ENCODE measurements at places on chromosomes 3 and 15.

- no peak for DNase-seq
These were observed 7.8 kb downstream of the CCDC80 start for GRCh38 chr3:112633191-112633590.

GRCh38 chr3:58837856-58838255 is 171.3 kb upstream of the FAM3D start:
- peak; percentile 27 for DNase-seq

DNA sequence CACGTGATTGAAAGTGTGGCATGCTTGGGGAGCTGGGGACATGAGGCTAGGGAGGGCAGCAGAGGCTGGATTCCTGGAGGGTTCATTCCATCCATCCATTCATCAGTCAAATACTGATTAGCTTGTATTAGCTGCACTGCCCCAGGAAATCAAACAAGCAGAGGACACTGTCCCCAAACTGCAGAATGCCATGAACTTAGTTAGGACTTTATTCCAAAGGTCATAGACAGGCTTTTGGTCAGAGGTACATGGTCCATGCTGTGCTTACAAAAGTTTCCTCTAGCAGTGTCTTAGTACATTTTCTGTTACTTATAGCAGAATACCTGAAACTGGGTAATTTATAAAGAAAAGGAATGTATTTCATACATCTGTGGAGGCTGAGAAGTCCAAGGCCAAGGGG is 47.7 kb downstream of the LMCD1 start:
- DNase-seq, result no peak

- no peak for DNase-seq
These were observed 356.2 kb downstream of the RBMS3 start for GRCh38 chr3:29637068-29637467.

DNA sequence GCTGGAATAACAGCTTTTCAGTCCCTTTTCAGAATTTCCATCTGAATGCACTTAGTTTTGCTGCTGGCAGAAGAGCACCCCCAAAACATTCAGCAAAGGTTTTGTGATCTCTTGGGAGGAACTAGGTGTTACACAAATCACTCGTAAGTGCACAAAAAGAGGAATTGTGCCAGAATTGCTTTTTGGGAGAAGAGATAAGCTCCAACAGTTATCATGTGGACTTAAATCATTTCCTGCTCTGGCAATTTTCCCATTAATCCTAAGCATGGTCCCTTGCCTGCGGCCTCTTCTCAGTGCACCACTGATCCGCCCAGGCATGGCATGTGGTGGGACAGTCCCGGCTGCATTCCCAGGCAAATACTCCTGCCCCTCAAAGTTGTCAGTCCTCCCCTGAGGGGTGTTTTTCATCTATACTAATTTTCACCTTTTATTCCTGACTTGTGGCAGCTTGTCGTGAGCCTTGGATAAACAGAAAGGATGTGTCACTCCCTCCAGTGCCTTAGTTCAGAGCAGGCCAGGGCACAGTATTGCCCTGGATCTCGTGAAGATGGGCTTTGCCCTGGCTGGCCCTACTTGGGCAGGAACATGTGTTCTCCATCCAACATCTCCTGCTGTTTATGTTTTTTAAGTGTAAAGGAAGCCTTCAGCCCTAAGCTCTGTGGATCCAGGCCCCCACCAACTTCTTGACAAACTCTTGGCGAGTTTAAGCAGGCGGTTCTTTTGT is 44.6 kb upstream of the VILL start:
- peak; percentile 32 for DNase-seq

DNA sequence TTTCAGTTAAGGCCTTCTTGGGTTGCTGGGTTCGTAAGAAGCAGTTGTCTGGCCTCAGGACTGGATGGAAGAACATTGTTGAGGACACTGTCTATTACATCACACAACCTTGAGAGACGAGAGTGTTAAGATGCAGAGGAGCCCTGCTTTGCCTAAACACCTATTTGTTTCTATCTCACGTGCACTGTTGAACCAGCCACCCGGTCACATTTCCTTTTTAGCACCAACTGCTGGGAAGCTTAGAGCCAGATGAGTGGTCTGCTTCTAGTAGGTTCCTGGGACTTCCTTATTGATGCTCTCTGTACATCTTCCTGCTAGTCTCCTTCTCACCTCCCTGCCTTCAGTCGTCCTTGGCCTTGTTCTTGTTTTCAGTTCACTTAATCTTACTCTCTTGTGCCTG is 22.3 kb downstream of the CAND2 start:
- DNase-seq, result no peak

- DNase-seq, result peak; percentile 85
These were observed 28.3 kb downstream of the RUVBL1 start for GRCh38 chr3:128095222-128095703.

- no peak for DNase-seq
These were observed 13.8 kb downstream of the VPS18 start for GRCh38 chr15:40908095-40908494.

- DNase-seq, result no peak
These were observed 55.9 kb upstream of the NR2C2 start for GRCh38 chr3:14891135-14892132.

- DNase-seq, result peak; percentile 14
These were observed 6.4 kb downstream of the CADM2 start for GRCh38 chr3:84965141-84965540.

DNA sequence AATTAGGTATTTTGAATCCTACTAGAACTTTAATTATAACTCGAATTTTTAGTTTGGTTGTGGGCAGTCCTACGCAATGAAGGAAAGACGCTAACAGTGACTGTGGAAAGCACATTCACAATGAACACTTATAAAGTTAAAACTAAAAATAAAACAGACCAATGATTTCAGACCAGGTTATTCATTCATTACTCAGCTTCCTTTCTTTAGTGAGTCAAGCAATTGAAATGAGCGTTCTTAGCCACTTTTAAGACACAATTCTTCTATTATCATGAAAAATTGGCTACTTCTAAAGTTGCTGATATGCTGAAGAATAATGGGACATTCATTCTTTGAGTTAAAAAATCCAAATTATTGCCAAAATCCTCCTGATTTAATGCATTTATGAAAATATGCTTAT is 66.0 kb upstream of the CMSS1 start:
- peak; percentile 81 for DNase-seq

- DNase-seq, result no peak
These were observed 6.6 kb downstream of the TMEM212 start for GRCh38 chr3:171849617-171850319.

DNA sequence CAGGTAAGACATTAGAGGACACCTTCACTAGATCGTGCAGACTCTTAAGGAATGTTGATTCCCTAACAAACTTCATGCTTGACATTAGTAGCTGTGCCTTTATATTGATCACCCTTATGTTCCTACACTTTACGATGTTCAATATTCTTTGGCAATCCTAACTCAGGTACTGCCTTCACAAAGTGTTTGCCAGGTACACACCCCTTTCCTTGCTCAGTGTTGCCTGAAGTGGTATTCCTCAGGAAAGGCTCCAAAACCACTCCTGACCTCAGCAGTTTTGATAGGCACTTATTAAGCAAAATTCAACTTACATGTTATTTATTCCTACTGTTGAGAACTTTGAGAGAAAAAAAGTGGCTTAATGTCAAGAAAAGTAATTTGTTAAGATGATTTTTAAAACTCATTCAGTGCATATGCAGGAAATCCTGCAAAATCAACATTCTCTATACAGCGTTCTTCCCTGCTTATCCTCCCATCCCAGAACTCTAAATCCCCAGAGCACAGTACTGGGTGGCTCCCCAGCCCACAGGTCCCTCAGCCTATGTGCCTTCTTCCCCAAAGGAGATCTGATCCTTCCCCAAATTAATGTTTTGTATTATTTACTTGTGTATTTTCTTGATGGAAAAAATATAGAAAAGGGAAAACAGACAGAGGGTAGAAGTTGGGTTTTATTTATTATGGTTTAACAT is 260.7 kb downstream of the MECOM start:
- DNase-seq, result no peak

GRCh38 chr3:65851827-65852226 is 186.9 kb downstream of the MAGI1 start:
- DNase-seq, result peak; percentile 93

DNA sequence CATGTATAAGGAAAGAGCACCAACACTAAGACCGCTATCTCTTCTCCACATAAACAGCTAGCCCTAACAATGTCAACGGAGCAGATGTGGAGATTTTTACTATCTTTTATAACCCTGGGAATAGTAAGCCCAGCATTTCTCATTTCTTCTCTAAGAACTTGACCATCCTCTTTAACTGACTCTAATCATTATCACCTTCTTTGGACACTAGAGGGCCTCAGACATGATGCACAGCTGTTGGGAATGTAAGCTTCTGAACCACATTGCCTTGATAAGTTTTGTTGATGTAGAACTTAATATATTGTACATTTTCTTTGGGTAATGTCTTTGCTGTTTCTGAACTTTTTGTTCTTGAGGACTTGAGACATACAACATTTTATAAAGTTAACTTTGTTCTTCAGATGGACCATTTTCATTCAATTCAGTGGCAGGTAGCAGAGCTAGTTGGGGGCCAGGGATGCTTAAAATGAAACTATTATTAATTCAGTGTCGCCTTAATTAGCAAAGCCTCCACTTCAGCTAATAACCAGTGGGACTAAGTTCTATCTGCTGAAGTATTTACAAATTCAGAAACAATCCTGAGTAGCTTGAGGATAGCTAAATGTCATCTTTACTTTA is 9.6 kb upstream of the TAGLN3 start:
- peak; percentile 63 for DNase-seq

DNA sequence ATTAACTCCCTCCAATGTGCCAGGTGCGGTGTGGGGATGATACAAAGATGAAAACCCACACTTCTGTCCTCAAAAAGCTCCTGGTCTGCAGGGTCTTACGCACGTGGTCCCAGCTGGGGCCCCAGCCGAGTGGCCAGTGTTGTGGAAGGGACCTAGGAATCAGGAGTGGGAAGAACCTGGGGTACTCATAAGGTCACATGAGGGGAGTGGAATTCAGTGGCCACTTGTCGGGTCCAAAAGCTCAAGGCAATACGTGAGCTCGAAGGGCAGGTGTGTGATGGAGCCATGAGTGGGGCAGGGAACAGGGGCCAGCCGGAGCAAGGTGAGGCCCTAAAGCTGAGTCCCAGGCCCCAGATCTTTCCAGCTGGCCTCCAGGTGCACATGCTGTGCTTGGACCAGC is 260.0 kb upstream of the LYSMD4 start:
- DNase-seq, result no peak

- DNase-seq, result no peak
These were observed 109.4 kb downstream of the WNT7A start for GRCh38 chr3:13770170-13771169.

DNA sequence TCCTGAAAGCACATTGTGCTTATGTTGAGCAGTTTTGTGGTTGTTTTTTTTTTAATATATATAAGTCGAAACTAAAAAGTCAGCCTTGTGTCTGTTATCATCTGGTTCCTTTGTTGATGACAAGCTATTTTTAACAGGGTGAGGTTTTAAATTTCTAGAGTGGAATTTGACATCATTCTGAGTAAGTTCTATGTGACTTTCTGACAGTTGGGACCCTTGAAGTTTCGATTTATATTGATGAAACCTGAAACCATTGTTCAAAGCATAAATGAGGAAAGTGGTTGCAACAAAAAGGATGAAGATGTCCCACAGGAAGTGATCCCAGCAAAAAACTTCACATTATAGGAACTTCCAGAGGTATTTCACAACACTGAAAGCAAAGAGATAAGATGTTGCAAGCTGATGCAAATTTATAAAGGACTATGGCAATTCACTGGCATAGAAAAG is 94.0 kb downstream of the CYP19A1 start:
- peak; percentile 51 for DNase-seq

DNA sequence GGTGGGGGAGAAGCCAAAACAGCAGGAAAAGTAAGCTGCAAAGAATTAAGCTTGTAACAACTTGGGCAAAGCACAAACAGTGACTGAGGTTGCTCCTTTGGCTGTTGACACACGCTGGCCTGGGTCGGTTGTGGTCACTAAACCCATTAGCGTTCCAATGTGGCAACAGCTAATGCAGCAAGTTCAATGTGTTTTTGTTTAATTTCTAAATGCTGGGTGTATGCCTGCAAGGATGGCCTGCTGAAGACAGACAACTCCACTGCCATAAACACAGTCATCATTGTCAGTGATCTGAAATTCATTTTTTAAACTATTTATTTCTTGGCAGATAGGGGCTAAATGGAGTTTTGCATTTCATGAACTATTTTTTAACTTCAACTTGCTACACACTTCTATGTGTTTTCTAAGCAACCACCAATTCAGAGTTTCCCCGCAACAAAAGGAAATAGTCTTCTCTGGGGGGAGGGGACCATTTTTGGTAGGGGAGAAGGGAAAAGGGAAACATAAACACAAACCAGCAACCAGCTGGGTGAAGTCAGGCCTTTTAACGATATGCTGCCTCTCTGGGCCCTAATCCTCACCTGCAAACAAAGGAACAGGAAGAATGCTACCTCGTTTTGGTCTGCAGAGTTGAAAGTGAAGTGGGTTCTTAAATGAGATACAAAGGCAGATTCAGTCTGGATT is 34.8 kb upstream of the WNT5A start:
- peak; percentile 89 for DNase-seq

DNA sequence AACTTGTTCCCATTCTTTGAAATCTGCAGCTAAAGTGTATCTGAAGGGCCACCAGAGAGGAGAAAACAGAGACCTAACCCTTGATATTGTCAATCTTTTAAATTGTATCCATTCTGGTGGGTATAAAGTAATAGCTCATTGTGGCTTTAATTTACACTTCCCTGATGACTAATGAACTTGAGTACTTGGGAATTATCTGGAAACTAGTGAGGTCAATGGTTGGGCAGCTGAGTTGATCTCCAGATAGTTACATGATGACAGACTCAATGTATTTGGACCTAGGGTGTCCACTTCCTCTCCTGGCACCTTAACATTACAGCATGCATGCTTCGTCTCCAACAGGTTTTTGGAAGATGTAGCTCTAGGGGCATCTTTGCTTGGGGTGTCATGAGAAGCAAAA is 195.2 kb downstream of the PDCD6IP start:
- peak; percentile 60 for DNase-seq

GRCh38 chr3:122676759-122677158 is 3.9 kb upstream of the PARP14 start:
- DNase-seq, result peak; percentile 26

DNA sequence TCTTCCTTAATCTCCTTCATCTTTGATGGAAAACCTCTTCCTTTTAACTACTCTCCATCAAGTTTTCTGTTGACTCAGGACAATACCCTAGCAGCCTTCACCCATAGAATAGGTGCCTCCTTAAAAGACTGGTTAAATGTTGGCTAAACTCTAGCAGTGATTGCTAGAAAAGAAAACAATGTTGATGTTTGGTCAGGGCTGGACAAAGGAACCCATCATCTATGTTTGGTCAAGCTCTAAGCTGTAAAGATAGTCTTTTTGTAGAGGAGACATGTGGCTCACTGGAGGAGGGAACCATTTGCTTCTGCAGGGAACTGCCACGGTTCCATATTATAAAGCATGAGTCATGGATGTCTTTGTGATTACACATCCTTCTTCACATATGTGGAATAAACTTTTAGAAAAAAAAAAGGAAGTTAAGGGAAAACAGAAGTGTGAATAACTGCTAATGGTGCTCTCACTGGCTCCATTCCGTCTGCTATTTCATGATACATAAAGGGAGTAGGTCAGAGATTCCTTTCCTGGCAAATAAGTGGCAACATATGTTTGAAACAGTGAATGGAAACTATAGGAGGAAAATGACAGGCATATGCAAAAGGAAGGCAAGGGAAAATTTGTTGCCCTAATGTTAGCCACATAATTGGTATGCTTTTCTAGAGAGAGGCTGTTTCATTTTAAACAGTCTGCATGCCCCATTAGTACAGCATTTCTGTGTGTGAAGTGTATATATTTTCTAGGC is 78.2 kb downstream of the CMSS1 start:
- DNase-seq, result peak; percentile 99
